Sciatic nerve (tissue), 2 donors: ENCODE measurements at places on chromosomes 12 and 14. TPM values are rescaled to one million over a fixed set of nuclear protein-coding genes. Genes with fewer than 3 reads are reported as not detected.

KRT79 gene
- total RNA-seq: not detected

LTBP2 gene
- total RNA-seq: 93.0 TPM

VASH1 gene
- 19.3 TPM for total RNA-seq

PZP gene
- 0.80 TPM for total RNA-seq

SERPINA9 gene
- not detected for total RNA-seq

INSM2 gene
- total RNA-seq: not detected

ART4 gene
- 0.80 TPM for total RNA-seq

FLVCR2 gene
- total RNA-seq: 56.4 TPM

C12orf42 gene
- 0.89 TPM for total RNA-seq

ESRRB gene
- total RNA-seq: 0.18 TPM

LMNTD1 gene
- not detected for total RNA-seq

OR4N2 gene
- total RNA-seq: not detected

RASSF8 gene
- total RNA-seq: 132 TPM

RERGL gene
- 10.1 TPM for total RNA-seq

B3GNT4 gene
- total RNA-seq: not detected

NKX2-1 gene
- 0.22 TPM for total RNA-seq

RNASE7 gene
- not detected for total RNA-seq

GYS2 gene
- 0.27 TPM for total RNA-seq

PLD4 gene
- 7.0 TPM for total RNA-seq

OR6C2 gene
- total RNA-seq: not detected

AGAP2 gene
- total RNA-seq: 4.0 TPM

LRP1-AS gene
- not detected for total RNA-seq

DPPA3 gene
- not detected for total RNA-seq

CMKLR1 gene
- 20.6 TPM for total RNA-seq

TMED8 gene
- 10.5 TPM for total RNA-seq

EFS gene
- total RNA-seq: 46.6 TPM

MUCL1 gene
- not detected for total RNA-seq

PMCH gene
- not detected for total RNA-seq

SLCO1B1 gene
- not detected for total RNA-seq
